ENCODE measurements at places on chromosomes 12 and 14. TPM values are rescaled to one million over a fixed set of nuclear protein-coding genes. Genes with fewer than 3 reads are reported as not detected.
A peak's percentile ranks its signal among the peaks of the same experiment; 100 is the strongest.

DNA sequence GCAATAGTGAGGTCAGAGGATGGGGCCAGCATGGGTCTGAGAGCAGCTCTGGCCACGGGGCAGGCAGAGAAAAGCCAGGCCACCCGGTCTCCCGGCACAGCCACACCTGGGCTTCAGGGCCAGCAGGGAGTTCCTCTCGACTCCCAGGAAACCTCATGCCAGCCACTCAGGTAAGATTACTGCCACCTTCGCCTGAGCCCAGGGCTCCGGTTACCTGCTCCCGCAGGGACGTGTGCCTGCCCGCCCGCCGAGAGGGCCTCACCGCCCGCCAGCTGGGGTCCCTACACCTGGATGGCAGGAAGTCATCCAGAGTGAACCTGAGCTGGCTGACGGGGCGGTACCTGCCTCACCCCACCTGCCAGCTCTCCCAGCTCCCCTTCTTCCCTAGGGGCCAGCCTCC lies 7.3 kb downstream of the JAG2 start:
- no peak for DNase-seq

GRCh38 chr12:51059086-51059485 lies 11.0 kb downstream of the LETMD1 start:
- no peak for DNase-seq

Gene CFL2
- 414 TPM for total RNA-seq

GRCh38 chr12:55037351-55037987 lies 17.7 kb downstream of the NEUROD4 start:
- DNase-seq: no peak

DNA sequence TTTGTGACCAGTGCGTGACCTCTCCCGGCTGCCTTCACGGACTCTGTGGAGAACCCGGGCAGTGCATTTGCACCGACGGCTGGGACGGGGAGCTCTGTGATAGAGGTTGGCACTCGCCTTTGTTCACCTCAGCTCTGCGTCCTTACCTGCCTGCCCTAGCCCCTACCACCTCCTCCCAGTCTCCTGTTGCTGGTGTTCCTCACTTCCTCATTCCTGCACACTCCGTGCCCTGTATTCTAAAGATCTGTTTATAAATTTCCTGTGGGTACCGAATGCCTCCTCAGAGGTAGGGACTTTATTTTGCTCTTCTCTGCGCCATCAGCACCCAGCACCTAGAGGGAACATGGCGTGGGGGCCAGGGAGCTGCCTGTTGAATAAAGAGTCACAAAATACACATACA lies 2.3 kb downstream of the DLK1 start:
- no peak for DNase-seq

GRCh38 chr12:3803865-3804472 lies 51.1 kb upstream of the CRACR2A start:
- DNase-seq: peak; percentile 79

DNA sequence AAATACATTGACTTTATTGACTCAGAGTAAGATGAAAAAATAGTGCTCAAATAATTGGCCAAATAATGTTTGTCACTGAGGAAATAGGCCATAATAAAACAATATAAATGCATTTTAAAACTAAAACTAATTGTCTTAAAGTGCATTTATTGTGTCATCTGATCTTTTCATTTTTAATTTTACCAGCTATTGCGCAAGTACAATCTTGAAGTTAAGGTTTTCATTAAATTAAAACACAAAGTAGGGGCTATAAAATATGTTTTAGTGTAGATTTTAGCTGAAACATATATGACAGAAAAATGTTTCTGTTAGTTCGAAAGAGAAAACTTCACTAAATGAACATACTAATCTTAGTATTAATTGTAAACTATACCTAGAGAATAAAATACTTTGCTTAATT lies 832.8 kb downstream of the FSCB start:
- DNase-seq: no peak

GRCh38 chr12:132056320-132056719 lies 87.8 kb downstream of the DDX51 start:
- DNase-seq: no peak

Gene ZDHHC22
- total RNA-seq: not detected

GRCh38 chr12:5518584-5519365 lies 86.9 kb downstream of the NTF3 start:
- no peak for DNase-seq

DNA sequence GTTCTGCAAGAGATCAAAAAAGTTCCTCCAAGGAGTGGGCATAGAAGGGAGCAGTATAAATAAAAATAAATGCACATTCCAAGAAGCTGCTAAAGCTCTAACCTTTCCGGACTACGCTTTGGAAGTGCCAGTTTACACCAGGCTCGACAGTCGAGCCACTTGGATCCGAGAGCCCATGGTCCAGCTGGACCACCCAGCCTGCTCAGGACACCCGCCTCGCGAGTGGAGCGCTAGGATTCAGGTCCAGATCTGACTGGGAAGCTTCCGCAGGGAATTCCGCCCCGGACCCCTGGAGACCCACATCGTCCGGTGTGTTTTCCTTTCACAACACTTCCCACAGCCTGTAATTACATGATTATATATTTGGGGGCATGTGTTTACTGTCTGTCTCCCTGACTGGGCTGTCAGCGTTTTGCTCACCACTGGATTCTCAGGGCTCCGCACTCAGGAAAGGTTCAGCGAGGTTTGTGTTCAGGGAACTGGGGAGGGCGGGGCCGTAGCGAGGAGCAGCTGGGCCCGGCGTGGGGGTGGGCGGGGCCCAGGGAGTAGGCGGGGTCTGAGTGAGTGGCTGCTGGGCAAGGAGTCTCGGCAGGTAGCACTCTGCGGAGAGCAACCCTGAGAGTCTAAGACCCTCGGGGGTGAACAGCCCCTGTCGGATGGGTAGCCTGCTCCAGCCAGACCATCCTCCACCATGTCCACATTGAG lies 52.3 kb upstream of the TMEM263 start:
- peak; percentile 85 for DNase-seq

DNA sequence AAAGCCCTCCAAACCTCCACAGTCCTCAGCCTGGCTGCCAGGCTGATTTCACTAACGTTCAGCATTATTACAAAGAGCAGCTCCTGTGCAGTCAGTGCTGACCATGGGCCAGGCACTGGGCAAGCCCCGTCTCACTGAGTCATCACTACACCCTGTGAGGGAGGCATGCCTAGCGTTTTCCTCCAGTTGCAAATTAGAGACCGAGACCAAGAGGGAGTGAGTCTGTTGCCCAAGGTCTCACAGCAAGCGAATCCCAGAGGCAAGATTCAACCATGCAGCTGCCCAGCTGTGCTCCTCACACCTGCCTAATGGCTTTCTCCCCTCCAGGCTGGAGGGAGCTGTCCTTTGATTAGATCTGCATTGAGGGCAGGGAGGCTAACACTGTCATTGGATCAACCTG lies 229.3 kb upstream of the LHX5 start:
- no peak for DNase-seq

Gene COCH
- total RNA-seq: 0.50 TPM

Measured in left ventricle myocardium superior (tissue), 1 donor.